ENCODE measurements at places on chromosomes 1 and 21.
A peak's percentile ranks its signal among the peaks of the same experiment; 100 is the strongest.

DNA sequence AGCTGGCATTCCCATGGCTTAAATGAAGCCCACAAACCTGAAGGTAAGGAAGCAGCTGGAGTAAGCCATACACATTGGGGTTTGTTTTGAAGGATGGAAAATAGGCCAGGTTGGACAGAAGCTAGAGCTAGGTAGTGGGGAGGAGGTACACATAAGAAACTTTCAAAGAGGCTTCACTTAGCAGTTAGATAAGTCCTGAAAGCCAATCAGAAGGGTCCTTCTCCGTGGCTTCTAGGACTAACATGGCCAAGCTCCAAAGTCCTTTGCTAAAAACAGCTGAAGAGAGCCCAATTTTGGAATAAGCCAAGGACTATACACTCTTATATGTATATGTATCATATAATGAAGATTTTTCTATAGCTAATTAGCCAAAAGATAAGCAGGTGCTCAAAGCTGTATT lies 1.8 kb downstream of the EYA3 start:
- DNase-seq: no peak

- DNase-seq: no peak
Observed at GRCh38 chr21:43832648-43833047, 32.4 kb upstream of the AGPAT3 start.

DNA sequence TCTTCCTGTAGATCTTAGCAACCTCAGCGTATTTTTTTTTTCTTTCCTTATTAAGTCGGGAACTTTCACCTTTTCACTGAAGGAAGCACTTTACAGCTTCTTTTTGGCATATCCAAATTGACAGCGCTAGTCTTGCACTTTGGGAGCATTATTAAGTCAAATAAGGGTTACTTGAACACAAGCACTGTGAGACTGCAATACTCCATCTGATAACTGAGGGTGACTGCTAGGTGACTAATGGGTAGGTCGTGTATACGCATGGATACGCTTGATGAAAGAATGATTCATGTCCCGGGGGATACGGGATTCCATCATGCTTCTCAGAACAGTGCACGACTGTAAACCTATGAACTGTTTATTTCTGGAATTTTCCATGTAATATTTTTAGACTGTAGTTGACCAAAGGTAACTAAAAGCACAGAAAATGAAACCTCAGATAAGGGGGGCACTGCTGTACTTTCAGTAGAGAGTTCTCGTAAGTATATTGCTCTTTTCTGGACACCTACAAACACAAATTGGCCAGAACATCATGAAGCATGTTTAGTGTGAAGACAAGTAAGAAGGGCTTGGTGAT lies 364.7 kb downstream of the SMYD3 start:
- peak; percentile 86 for DNase-seq

DNA sequence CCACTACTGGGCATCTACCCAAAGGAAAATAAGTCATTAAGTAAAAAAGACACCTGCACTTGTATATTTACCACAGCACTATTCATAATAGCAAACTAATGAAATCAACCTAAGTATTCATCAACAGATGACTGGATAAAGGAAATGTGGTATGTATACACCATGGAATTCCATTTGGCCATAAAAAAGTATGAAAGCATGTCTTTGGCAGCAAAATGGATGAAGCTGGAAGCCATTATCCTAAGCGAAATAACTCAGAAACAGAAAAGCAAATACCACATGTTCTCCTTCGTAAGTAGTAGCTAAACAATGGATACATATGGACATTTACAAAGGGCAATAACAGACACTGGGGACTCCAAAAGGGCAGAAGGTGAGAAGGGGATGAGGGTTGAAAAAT lies 485.7 kb upstream of the BRINP3 start:
- DNase-seq: no peak

GRCh38 chr1:210291081-210291764 lies 37.5 kb upstream of the HHAT start:
- DNase-seq: no peak

DNA sequence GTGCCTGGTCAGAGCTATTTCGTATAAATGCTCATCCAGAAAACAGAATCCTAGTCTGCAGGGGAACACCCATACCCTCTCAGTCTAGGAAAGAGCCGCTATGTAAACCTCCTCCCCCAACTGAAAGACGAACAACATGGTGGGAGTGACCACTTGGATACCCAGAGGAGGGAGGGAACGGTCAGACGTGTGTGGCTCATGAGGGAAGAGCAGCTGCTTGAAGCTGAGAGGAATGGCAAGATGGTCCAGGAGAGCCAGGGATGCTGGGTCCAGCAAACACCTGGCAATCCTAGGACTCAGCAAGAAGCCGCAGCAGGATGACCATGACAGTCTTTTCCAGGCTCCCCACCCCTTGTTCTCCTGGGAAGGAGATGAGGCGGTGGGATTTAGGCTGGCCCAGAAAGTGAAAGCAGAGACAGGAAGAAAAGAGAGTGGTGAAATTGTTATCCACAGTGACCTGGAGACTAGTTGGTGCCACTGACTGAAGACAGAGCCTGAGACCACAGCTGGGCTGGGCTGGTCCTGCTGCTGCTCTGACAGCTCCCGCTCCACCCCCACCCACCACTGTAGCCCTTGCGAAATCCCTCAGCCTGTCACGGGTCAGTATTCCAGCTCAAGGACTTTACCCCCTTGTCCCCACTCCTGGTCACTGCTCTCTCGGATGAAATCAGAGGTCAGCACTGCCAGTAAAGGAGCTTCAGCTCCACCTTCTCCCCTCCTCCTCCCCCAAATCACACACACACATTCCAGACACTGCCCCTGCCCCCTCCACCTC lies 3.6 kb downstream of the CERS2 start:
- DNase-seq: peak; percentile 73

- DNase-seq: no peak
Observed at GRCh38 chr1:186207391-186208085, 167.5 kb downstream of the TPR start.

- peak; percentile 29 for DNase-seq
Observed at GRCh38 chr1:40162753-40163441, 1.7 kb downstream of the RLF start.

DNA sequence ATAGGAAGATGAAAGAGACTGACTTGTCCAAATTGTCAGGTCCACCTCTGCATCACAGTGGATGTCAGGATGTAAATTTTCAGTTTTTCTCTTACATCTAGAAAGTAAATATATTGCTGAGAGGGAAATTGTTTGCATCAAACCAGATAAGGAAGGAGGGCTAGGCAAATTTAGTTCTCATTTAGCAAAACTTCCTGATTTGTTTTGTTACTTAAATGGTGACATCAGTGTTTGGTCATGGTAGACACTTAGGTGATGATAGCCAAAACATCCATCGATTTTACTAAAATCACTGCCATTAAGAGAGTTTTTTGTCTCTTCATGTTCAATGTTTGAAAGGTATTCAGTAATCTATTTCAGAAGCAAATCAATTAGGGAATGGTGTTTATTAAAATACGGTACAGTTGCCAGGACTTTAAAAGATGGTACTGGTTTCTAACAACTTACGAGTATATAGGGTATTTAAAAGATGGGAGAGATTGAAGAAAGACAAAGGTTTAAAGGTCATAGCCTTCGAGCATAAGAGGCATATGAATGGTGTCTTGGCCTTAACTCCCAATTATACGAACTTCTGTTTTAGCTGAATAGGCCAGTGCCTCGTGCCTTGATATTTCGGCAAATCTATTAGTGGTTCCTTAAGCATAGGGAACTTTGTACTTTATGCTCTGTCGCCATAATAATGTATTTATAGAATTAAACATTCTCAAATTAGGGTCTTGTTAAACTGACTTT lies 3.0 kb downstream of the IER5 start:
- DNase-seq: no peak

GRCh38 chr1:33984906-33985565 lies 121.2 kb downstream of the HMGB4 start:
- no peak for DNase-seq

DNA sequence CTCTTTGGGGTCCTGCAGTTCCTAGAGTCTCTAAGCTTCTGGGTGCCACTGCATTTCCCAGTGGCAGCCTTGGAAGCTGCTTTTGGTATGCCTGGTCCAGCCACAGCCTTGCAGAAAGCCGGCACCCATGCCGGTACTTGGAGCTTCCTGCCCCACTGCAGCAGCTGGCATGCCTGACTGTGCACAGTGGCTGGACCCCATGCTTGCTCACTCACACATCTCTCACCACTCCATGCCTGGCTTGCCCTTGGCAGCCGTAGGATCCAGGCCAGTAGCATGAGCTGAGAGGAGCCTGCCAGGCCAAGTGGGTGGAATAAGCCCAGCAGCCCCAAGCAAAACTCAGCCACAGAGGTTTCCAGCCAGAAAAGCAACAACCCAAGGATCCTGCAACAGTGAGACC lies 20.3 kb upstream of the FNBP1L start:
- DNase-seq: no peak

GRCh38 chr21:27590271-27590670 lies 623.4 kb upstream of the ADAMTS5 start:
- peak; percentile 5 for DNase-seq

- DNase-seq: no peak
Observed at GRCh38 chr1:14983277-14983676, 170.3 kb upstream of the TMEM51 start.

DNA sequence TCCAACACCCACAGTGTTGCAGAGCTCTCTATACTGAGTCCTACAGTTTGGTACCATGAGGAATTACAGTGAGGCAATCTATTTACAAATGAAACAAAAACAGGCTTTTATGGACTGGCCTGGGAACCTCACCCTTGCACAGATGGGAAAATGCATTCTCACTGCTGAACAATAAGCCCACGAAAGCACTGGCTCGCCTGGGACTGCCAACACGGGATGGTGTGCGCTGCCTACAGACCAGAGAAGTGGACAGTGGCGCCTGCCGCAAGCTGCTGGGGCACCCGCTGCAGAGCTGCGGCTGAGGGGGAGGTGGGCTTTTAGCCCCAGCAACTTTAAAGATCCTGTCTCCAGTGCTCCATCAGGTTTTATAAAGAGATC lies 28.5 kb upstream of the ABCG1 start:
- no peak for DNase-seq

DNA sequence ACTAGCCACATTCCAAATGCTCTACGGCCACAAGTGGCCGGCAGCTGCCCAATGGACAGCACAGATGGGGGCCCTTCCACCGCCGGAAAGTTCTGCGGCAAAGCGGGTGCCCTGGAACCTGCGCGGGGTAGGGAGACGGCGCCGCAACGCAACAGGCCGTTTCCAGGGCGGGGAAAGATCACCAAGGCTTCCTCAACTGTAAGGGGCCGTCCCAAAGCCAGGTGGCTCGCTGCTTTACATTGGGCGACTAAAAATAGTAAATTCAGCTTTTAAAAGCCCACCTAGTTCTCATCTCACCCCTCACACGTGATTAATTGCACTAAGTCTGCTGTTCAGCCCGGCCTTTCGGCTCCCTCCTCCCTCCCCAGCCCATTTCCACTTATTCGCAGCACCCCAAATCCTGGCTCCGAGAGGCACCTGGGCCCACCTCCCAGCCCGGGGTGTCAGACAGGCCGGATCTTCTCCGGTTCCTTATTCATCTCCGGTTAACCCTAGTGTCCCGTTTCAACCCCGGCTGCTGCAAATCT lies 643 bp downstream of the CFAP298 start:
- peak; percentile 41 for DNase-seq

DNA sequence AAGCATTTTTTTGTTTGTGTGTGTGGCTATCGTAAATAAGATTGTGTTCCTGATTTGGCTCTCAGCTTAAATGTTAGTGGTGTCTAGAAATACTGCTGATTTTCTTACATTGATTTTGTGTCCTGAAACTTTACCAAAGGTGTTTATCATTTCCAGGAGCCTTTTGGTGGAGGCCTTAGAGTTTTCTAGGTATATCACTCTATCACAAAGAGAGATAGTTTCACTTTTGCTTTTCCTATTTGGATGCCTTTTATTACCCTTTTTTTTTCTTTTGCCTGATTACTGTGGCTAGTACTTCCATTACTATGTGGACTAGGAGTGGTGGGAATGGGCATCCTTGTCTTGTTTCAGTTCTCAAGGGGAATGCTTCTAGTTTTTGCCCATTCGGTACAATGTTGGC lies 109.6 kb downstream of the S1PR1 start:
- DNase-seq: no peak

DNA sequence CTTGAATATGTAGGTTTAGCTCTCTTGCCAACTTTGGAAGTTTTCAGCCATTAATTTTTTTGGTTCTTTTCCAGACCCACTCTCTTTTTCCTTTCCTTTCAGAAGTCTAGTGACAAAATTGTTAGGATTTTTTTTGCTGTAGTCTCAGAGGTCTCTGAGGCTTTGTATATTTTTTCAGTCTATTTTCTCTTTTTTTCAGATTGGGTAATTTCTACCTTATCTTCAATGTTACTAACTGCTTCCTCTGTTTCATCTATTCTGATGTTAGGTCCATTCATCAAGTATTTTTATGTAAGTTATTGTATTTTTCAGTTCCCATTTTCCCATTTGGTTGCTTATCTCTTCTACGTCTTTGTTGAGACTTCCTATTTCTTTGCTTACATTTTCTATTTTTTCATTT lies 15.7 kb downstream of the RGS2 start:
- DNase-seq: no peak

DNA sequence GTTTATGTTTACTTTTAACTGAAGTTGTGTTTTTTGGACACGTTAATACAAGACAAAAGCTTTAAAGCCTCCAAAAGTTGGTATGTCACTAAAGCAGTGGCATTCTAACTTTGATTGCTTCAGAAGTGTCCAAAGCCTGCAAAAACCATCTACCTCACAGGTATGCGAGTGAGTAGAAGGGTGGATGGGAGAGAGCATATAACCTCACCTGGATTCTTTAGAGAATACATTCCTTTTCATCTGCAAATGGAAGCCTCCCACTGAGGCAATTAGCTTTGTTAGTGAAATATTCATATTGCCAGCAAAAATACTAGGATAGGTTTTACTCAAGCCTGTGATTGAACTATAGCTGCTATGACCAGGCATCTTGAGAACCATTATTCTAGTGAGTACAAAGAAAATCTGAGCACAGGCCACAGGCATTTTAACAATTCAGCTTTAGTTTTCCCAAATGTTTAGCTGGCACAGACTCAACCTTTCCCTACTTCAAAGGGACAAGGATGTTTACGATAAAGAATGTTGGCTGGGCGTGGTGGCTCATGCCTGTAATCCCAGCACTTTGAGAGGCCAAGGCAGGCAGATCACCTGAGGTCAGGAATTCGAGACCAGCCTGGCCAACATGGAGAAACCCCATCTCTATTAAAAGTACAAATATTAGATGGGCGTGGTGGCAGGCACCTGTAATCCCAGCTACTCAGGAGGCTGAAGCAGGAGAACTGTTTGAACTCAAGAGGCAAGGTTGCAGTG lies 39.7 kb downstream of the MAP3K21 start:
- no peak for DNase-seq

GRCh38 chr1:7705048-7705907 lies 65.8 kb upstream of the VAMP3 start:
- no peak for DNase-seq

DNA sequence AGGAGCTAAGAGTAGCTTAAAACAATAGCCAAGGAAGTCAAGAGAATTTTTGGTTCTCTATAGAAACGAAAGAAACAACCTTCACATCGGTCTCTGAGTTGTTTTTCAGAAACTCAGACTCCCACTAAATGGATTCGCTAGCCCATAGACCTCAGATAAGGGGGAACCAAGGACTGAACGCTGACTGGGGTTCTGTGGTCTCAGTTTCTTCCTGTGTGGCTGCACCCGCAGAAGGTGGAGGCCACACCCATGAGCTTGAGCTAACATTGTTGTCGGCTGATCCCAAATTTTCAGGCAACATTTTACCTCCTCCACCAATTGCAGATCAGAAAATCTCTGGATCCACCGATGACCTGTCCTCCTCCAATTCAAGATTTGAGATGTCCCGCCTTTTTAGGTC lies 456.1 kb downstream of the AJAP1 start:
- DNase-seq: no peak

All from hepatic stellate cell (primary cell).